ENCODE measurements at places on chromosomes 13 and 19.

DNA sequence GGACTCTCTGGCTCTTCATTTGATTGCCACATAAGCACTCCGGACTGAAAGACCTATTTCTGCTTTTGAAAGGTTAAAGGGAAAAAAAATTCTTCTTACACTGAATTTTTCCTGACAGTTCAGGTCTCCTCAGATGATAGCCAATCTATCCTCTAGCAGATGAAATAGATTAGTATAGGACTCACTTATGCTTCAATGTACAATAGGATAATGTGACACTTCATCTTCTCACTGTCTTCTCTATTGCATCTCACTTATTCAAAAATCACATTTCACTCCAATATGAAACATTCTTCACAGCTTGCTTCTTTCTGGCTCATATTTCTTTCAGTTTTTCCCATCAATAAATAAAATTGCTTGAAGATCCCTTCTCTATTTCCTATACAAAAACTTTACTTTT, 860.9 kb upstream of the SLITRK6 start:
- DNase-seq, result no peak

GRCh38 chr13:99265821-99266426, 7.7 kb upstream of the GPR18 start:
- DNase-seq, result no peak

GRCh38 chr19:45994456-45994997, 740 bp upstream of the CCDC61 start:
- DNase-seq, result no peak

GRCh38 chr13:98599502-98600328, 22.8 kb upstream of the STK24 start:
- no peak for DNase-seq

- DNase-seq, result no peak
Observed at GRCh38 chr19:55579766-55580621, 654 bp downstream of the ZNF579 start.

GRCh38 chr19:36100476-36100875, 10.5 kb upstream of the OVOL3 start:
- DNase-seq, result no peak

GRCh38 chr19:41626278-41626677, 596 bp downstream of the CEACAM4 start:
- DNase-seq, result no peak

DNA sequence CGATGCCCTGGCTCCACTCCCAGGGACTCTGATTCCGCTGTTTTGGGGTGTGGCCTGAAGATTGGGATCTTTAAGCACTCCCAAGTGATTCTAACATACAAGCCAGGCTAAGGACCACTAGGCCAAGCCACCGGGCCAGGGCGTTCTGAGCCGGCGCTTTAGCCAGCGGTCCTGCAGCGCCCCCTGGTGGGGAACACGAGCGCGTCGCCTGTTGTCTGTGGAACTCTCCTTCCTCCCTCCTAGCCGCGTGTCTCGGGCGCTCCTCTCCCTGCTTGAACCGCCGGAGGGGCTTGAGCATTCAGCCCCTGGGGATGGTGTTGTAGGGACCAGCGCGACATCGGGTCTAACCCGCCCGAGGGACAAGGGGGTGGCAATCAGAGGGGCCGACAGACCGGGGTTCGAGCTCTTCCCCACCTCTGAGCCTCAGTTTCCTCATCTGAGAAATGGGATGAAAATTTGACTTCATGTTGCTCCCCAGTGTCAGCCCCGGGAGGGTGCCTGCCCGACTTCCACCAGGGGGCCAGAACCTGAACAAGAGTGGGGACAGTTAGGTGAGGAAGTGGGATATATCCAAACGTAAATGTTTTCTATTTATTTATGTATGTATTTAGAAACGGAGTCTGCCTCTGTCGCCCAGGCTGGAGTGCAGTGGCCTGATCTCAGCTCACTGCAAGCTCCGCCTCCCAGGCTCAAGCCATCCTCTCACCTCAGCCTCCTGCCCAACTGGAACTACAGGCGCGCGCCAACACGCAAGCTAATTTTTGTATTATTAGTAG, 18.0 kb upstream of the PNMA8B start:
- peak; percentile 20 for DNase-seq

DNA sequence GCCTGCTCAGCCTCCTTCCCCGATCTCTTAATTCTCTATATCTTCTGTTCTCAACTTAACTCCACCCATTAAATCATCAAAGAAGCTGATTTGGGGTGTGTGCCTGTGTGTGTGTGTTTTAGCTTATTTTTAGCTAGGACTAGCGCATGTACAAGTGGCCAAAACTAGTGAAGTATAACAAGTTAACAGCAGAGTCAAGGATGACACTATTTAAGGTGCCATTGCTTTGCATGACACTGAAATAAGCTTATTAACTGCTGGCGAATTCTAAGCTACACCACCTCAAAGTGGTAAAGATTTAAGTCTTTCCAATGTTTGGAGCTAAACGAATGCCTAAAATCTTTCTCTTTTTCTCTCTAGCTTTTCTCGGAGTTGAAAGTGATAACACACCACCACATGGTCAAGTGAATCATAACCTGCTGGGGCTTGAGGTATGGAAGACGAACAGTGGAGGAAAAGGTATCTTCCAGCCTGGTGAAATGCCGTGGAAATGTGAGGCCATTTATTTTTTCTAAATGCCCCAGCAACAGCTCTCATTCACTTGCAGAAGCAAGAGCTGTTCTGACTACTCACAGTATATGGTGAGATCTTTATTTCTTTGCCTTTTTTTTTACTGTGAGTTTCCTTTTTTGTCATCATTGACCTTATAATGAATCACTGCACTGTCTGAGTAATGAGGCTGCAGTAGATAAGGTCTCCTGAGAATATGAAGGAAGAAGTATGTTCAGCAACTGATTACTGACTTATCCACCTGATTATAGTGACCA, 570.3 kb downstream of the PCDH9 start:
- DNase-seq, result no peak

- peak; percentile 20 for DNase-seq
Observed at GRCh38 chr13:47454986-47455385, 546.1 kb downstream of the SUCLA2 start.
